ENCODE measurements at places on chromosomes 7 and 10.

GRCh38 chr7:289756-290553 is at the start of gene FOXL3:
TSS of gene FOXL3 (plus strand) at chr7:290170. CDS start at chr7:290170, 0 bp downstream.
- no peak for DNase-seq

GRCh38 chr7:116548506-116548905 is 23.7 kb downstream of the CAV1 start:
- no peak for DNase-seq

DNA sequence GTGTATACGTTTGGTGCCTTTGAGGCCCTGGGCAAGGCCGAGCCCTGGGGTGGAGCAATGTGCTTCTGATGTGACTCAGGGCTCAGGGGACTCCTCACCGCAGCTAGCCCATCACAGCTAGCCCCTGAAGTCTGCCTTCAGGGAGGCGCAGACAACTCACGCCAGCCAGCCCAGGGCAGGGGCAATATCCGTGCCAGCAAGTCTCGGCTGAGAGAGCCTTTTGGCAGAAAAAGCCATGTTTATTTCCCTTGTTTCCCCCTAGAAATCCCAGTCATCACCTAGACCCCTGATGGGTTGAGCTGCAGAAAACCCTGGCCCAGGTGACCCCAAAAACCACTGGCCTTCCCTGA is 90.4 kb downstream of the CHST15 start:
- no peak for DNase-seq

DNA sequence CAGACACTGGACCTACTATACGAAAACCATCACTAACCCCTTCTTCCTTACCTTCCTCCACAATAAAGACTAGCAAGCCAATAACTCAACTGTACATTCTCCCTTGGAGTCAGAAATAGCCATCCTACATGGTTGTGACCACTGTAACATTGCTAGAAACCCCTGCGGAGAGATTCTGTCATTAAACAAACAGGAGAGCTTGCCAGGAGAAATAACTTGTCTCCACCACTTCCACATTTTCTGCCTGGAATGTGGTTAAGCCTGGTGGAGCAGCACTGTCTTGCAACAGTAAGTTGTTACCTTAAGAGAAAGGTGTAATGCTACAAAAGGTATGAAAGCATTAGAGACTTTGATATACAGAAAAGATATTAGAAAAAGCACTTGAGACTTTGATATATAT is 45.8 kb downstream of the THSD7A start:
- DNase-seq, result peak; percentile 90

DNA sequence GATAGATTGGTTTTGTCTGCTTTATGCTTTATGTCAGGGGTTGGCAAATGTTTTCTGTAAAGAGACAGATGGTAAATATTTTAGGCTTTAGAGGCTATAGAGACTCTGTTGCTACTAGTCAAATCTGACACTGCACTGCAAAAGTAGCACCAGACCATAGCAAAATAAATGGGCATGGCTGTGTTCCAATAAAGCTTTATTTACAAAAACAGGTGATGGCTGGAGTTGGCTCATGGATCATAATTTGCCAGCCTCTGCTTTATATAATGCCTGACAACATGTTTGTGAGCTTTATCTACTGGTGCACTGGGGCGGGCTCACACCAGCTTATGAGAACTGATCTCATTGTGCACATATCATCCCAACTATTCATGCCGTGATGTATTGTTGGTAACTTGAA is 120.1 kb downstream of the PLXDC2 start:
- no peak for DNase-seq

- DNase-seq, result no peak
These were observed 32.1 kb upstream of the ELAPOR2 start for GRCh38 chr7:87091487-87092066.

DNA sequence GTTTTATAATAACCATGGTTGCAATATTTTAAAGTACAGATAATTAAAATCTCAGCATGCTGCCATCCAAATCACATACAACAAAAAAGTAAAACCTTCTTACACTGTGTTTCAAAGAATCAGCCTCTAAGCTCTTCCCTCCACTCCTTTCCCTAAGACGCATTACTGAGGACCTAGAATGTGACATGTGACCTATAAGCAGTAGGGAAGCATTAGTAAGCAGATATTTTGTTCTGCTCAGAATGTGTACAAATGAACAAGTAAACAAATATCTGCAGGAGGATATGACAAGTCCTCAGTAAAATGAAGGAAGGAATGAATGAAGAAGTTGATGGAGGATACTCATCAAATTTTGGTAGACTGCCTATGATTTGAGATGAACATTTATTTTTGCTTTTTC is 49.1 kb downstream of the RAB11FIP2 start:
- no peak for DNase-seq

- DNase-seq, result peak; percentile 9
These were observed 237.3 kb downstream of the SEMA3A start for GRCh38 chr7:83957333-83957732.

DNA sequence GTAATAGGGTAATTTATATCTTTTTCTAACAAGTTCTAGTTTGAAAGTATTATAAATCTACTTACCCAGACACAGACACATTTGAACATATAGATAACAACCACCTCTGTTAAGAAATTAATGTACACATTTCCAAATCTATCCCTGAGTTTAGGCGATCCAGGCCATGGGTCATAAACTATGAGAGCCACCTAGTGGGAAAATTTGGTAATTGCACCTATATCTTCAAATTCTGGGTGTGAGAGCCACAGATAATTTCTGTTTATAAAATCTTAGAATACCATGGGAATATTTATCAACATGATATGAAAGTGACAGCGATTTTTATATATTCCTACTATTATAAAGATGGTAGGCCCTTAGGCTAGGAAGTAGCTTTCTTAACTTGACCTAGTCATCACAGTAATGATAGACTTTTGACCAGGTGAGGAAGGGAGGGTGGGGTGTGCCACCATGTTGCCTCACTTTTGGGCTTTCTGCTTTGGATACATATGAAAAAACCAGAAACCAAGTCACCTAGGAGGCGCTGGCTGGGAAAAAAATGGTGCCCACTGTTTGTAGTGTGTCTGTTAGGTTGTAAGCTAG is 8.0 kb upstream of the EPHA1 start:
- peak; percentile 78 for DNase-seq

DNA sequence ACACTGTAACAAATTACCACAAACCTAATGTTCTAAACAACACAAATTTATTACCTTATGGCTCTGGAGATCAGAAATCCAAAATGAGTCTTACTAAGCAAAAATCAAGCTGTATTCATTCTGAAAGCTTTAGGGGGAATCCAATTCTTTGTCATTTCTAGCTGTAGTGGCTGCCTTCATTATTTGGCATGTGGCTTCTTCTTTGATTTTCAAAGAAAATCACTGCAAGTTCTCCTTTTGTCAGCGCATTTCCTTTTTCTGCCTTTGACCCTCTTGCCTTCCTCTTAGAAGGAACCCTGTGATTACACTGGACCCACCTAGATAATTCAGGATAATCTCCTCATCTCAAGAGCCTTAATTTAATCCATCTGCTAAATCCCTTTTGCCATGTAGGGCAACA is 36.9 kb downstream of the ZPBP start:
- DNase-seq, result no peak

DNA sequence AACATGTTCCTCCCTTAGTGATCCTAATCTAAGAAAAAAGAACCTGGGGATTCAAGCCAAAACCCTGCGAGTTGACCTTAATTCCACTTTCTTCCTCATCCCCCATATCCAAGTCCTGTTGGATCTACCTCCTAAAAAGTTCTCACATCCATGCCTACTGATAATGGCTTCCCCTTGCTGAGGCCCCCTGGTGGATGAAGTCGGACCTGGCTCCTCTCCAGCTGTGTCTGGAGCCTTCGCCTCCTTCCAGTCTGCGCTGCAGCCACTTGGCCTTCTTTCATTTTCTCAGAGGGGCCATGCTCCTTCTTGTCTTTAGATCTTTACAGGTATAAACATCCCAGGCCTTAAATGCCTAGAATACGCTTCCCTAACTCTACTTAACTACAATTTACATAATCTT is 8.1 kb downstream of the PDE1C start:
- DNase-seq, result peak; percentile 58

DNA sequence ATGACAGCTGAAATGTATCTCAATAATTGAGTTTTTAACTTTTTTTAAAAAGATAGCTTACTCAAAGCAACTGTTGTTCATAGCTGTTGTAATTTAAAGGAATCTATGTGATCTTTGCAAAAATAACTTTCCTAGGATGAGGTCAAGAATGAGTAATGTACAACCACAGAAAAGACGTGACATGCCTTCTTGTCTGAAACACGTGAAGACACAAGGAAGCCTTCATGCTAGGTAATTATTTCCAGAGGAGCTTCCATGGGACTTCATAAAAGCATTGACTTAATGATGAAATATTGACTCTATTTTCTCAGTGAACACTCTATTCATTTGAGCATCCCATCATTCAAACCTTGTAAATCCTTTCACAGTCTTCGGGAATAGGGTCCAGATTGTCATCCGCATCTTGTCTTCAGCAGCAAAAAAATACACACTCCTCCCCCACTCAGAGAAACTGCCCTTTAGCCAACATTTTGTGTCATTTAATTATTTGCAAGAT is 528.0 kb downstream of the NRG3 start:
- DNase-seq, result peak; percentile 24

GRCh38 chr7:105639667-105640493 is 58.6 kb upstream of the EFCAB10 start:
- DNase-seq, result no peak

DNA sequence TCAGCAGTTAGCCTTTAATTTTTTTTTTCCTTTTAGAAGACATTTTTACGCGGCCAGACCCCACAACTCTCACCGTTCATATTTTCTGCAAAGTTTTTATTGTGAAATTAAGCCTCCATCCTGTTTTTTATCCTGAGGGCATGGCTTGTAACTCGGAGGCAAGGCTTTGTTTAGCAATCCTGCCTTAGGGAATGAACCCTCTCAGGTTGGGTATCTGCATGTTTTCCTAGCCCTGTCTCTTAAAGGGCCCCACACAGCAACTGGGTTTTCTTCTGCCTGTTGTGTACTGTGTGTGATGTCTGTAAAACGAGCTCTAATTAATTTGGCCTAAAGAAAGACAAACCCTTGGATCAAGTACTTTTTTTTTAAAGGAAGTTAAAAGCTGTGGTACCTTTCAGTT is 130.2 kb upstream of the COBL start:
- DNase-seq, result no peak

- DNase-seq, result no peak
These were observed 261.4 kb downstream of the BAMBI start for GRCh38 chr10:28938745-28939144.

DNA sequence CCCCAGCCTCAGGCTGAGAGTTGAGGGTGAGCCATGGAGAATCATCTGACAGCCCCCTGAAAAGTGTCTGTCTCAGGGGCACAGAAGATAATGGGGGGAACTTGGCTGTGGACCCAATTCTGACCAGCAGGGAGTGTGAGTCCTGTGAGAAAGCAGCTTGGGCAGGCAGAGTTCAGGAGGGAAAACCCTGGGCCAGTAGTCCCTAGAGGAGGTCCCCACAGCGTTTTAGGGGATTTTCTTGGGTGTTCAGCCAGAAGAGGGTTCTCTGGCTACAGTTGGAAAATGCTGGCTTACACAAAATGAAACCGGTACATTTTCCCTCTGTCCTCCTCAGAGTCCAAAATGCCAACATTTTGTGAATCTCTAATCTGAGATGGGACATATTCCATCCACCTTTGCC is 35.8 kb upstream of the TRIM8 start:
- no peak for DNase-seq

DNA sequence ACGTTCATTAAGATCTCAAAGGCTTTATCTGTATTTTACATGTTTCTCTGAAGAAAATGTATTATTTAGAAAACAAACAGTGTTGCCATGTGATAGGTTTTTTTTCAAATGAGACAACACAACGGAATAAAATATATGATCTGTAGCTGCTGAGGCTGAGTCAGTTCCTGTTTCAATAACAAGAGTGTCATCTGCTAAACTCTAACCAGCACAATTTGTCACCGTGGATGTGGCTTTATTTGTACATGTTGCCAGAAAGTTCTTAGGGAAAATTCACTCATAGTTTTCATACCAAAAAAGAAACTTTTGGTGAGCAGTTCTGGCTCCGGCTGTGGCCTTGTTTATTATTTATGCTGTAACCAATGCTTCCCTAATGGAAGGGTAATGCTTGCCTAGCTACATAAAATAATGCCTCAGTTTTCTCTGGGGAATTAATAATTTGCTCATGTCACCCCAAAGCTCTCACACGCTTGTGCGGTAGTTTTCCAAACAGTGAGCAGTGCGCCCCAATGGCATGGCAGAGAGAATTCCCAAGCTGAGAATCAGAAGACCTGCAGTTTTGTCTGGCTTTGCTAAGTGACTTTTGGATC is 20.3 kb upstream of the KLF6 start:
- peak; percentile 81 for DNase-seq

GRCh38 chr10:88390041-88390440 is 193.1 kb downstream of the RNLS start:
- no peak for DNase-seq

DNA sequence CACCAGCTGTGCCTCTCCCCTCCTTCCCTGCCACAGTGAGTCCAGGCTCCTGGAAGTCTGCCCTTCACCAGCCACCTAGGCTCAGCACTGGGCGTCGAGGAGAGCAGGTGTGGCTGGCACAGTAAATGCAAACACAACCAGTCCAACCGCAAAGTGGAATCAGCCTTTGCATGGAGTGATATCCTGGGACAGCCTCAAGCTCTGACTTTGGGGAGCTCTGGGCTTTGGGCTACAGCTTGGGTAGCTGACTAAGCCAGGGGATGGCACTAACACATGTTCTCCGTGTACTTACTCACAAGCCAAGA is 312.4 kb downstream of the KCNMA1 start:
- DNase-seq, result no peak

DNA sequence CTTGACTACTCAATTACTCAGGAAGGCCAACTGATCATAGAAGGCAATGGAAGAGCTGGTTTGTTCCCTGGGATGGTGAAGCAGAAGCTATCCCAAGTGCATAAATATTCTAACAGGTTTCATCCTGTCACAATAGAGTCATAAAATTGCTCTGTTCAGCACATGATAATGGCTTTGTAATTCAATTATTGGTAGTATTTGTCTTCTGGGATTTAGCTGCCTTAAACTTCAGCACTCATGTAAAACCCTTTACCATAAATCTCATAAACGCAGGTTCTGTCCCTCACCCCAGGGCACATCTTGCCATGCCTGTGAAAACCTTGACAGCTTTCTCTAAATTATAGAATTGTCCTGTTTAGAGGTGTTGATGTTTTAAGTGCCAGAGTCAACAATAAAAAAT is 417.6 kb downstream of the SORCS1 start:
- DNase-seq, result no peak

- DNase-seq, result no peak
These were observed 153.5 kb downstream of the PIP4K2A start for GRCh38 chr10:22560913-22561239.

DNA sequence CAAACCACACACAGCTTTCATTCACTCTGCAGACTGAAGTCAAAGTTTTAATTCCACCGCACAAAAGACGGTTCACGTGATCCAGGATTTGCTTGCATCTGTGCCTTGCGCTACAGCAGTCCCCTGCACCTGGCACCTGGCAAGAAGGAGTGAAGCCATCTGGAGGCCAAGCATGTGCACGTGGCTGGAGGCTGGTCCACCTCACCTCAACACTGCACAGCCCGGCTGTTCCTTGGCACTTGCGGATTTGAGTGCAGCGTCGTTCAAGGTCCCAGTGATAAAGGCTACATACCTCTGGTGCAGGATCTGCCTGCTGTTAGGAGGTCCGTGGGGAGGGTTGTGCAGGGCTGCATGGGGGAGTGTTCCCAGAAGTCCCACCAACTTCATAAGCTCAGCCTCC is 248.5 kb upstream of the GRB10 start:
- no peak for DNase-seq

- no peak for DNase-seq
These were observed 174.9 kb downstream of the GRID1 start for GRCh38 chr10:86191686-86192085.

- no peak for DNase-seq
These were observed 10.4 kb upstream of the SORCS3 start for GRCh38 chr10:104630731-104631130.
